ENCODE measurements at places on chromosomes 7 and 10.

GRCh38 chr7:78254726-78255055 lies 456.1 kb downstream of the PHTF2 start:
- DNase-seq = no peak

GRCh38 chr7:47285860-47286491 lies 295.9 kb downstream of the TNS3 start:
- DNase-seq = peak; percentile 18

GRCh38 chr7:1599640-1600395 lies 30.0 kb upstream of the PSMG3 start:
- DNase-seq = no peak

GRCh38 chr7:97801108-97801507 lies 69.2 kb downstream of the TAC1 start:
- no peak for DNase-seq
